ENCODE measurements at places on chromosomes 5 and 9.

- DNase-seq = no peak
These were observed 21.3 kb downstream of the WNK2 start for GRCh38 chr9:93205045-93205768.

GRCh38 chr5:113678924-113679575 is 165.6 kb downstream of the YTHDC2 start:
- no peak for DNase-seq

DNA sequence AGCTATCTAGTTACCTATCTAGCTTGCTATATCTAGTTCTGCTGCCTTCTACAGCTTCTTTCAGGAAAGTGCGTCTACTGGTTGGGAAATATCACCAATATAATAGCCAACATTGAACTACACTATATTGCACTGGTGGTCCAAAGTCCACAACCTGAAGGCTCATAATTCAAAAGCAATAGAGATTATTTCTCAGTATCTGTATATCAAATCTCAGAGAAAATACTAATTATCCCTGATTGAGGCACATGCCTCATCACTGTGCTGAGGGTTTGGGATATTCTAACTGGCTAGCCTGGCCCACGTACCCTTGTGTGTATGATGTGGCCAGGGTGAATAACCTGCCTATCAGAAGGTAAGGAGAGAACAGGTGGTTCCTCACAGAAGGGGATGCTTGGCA is 53.8 kb downstream of the SH3RF2 start:
- DNase-seq = no peak

- DNase-seq = no peak
These were observed 15.6 kb upstream of the BICD2 start for GRCh38 chr9:92780206-92780605.

GRCh38 chr5:127867022-127867783 is 164.0 kb downstream of the CCDC192 start:
- no peak for DNase-seq

GRCh38 chr9:91376239-91376638 is 14.5 kb upstream of the AUH start:
- no peak for DNase-seq

GRCh38 chr9:122320413-122320881 is 50.4 kb upstream of the PTGS1 start:
- no peak for DNase-seq

- no peak for DNase-seq
These were observed 57.1 kb downstream of the FOXD1 start for GRCh38 chr5:73391441-73391881.

- no peak for DNase-seq
These were observed 5.1 kb upstream of the CCNJL start for GRCh38 chr5:160317434-160317833.

DNA sequence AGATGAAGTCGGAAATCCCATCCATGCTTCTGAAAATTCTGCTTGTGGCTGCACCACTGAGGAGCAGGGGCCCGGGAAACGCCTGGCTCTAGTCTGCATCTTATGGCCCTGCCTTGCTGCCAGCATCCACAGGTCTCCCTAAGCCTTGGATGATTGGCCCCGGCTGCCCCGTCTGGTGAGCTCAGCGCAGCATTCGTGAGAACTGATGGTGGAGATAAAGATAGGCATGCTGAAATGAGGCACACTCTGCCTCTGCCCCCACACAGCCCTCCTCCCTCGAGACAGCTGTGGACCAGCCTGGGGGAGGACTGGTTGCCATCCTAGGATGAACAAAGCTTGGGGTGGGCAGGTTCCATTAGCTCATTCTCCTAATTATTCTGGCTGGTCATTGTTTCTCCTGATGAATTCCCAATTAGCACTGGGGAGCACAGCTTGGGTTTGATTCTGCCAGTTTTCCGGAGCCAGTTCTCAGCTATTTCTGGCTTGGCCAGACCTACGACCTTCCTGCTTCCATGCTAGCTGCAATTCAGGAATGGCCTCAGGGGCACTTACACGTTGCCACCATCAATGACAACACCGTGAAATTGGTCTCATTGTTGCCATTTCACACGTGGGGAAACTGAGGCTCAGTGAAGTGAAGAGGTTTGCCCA is 62.8 kb upstream of the CPEB4 start:
- DNase-seq = no peak

- no peak for DNase-seq
These were observed 456.9 kb downstream of the PRELID2 start for GRCh38 chr5:145378226-145378625.

GRCh38 chr9:136576269-136576626 is 30.4 kb upstream of the NOTCH1 start:
- no peak for DNase-seq

- no peak for DNase-seq
These were observed 62.2 kb downstream of the INIP start for GRCh38 chr9:112655668-112656067.

DNA sequence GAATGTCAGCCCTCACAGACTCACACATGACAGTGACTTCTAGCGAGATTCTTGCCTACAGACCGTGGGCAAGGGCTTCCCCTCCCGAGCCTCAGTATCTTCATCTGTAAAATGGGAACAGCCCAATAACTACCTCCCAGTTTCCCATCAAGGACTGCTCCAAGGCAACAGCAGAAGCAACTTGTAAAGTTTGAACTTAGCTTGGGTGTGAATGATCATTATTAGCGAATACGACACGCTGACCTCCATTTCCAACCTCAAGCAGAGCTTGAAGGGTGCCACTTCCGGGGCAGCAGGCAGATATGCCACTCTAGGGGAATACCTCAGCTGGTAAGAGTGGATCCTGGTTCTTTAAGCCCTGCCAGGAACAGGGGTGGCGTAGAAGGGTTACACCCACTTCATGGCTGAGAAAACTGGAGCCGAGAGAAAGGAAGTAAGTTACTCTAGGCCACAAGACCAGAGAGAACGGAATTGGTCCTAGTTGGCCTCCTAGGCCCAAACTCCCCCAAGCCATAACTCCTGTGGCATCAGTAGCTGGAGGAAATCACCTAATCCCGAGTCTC is 2.0 kb downstream of the RNF44 start:
- DNase-seq = no peak

GRCh38 chr5:11355491-11355890 is 548.8 kb downstream of the CTNND2 start:
- no peak for DNase-seq

DNA sequence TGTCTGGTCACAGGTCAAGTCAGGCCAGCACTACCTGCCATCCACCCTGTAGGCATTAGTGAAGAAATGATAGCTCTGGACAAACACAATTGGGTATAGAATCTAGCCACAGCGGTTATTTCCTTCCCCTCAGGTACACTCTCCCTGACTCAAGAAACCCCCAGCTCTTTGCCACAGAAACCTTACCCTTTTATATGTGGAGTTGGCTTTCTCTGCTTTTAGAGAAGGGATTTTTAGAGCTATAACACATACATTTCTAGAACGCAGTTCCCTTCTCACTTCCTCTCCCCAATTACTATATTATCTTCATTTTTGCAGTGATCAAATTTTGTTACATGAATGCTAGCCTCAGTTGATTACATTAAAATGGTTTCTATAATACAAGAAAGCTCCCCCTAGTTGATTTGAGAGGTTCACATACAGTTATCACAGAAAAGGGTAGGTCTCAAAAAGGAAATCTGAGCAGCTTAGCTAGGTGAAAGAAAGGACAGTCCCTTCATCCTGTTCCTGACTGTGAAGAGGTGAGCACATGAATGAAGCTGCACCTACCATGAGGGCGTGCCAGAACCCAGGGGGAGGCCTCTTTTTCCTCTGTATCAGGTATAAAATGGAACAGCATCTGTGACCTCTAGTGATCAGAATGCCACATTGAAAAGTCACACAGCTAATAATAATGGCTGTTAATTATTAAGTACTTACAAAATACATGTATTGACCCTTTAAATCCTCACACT is 425.6 kb downstream of the KIAA0825 start:
- no peak for DNase-seq

- no peak for DNase-seq
These were observed 17.7 kb downstream of the TXNDC8 start for GRCh38 chr9:110319781-110320492.

DNA sequence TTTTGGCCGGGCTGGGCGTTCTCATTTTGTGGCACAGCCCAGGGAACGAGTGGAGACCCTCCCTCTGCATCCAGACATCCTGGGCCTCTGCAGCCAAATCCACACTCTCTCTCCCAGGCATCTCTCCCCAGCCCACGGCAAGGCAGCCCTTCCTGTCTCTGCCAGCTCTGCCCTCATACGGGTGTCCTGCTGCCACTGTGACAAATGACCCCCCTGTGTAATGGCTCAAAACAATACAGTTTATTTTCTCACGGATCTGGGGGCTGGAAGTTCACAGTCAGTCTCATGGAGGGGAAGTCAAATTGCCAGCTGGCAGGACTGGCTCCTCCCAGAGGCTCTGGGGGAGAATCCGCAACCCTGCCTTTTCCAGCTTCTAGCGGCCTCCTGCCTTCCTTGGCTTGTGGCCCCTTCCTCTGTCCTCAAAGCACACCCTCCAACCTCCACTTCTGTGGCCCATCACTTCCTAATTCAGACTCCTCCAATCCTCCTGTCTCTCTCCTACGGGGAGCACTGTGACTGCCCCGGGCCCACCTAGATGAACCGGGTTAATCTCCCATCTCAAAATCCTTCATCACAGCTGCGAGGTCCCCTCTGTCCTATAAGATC is 70.2 kb upstream of the COL5A1 start:
- DNase-seq = no peak

DNA sequence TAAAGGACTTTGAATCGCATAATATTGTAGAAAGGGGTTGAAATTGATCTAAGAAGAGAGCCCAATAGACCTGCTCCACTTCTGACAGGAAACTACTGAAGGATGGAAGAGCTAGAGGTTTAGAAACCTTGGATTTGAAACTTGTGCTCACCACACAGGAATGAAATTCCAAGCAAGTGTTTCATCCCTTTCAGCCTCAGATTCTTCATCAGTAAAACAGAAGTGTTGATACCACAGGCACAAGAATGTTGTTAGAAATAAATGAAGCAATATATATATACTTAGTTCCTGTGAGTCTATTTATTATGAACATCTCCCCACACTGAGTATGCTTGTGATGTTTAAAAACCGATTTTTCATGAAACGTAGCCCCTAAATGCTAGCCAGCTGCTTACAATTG is 43.8 kb downstream of the PRRC1 start:
- DNase-seq = no peak

DNA sequence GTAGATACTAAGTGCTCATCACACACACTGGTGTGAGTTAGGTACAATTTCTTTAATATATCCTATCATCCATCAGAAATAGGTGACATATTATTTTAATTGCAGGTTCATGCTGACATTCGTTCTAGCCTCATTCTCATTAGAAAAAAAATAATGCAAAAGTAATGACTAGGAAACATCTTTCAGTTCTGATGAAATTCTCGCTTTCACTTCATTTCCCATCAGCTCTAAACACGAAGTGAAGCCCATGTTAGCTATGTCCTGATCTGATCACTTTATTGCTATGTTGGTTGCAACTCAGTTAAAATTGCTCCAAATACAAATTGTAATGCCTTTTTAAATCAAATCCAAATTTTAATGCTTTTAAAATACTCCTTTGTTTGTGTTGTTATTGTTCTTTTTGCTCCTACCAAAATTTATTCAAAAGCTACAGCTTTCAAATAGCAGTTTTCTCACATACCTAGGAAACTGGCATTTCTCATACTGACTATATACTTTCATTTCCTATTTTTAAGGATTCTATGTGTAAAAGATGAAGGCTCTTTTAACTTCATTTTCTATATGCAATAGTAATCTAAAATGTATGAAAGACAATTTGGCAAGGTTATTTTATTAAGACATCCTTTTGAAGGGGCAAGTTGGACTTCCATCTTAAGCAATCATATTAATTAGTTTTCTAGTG is 1237.8 kb upstream of the ACO1 start:
- no peak for DNase-seq

DNA sequence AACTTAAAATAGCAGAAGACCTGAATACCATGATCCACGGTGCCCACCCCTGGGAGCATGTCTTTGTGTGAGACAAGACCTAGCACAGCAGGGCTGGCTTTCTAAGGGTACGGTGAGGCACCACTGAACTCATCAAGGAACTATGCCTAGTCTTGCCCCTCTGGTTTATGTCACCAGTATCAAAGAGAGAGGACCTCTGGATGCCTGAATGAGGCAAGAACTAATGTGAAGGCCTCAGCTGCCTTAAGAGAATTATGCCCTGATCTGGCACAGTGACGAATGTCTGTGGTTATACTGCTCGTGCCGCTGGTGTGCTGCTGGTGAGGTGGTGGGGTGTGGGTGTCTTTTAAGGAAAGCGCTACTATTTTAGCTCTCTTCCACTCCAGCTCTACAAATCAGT is 23.0 kb downstream of the NREP start:
- DNase-seq = no peak

DNA sequence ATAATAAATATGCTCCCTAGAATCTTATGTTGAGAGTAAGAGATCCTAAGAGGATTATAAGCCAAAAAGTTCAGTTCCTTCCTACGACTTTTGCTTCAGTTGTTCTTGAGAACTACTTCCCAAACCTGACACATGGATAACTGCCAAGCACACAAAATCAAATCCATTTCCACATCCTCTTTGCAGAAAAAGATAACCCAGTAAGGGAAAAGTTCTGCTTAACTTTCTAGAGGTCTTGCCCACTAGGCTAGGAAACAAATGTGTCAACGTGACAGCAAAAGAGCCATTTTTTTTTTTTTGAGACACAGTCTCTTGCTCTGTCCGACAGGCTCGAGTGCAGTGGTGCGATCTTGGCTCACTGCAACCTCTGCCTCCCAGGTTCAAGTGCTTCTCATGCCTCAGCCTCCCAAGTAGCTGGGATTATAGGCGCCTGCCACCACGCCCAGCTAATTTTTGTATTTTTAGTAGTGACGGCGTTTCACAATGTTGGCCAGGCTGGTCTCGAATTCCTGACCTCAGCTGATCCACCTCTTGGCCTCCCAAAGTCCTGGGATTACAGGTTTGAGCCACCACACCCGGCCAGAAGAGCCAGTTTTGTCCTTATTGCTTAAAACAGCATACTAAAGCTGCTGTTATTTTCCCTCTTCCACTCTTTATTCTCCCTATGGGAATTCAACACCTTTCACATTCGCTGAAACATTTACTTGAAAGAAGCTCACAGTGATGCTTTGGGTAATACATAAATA is 24.2 kb downstream of the CSNK1A1 start:
- no peak for DNase-seq

- DNase-seq = no peak
These were observed 1126.7 kb upstream of the CDH9 start for GRCh38 chr5:28165096-28165495.

GRCh38 chr5:126924331-126925033 is 105.9 kb downstream of the MARCHF3 start:
- DNase-seq = no peak

DNA sequence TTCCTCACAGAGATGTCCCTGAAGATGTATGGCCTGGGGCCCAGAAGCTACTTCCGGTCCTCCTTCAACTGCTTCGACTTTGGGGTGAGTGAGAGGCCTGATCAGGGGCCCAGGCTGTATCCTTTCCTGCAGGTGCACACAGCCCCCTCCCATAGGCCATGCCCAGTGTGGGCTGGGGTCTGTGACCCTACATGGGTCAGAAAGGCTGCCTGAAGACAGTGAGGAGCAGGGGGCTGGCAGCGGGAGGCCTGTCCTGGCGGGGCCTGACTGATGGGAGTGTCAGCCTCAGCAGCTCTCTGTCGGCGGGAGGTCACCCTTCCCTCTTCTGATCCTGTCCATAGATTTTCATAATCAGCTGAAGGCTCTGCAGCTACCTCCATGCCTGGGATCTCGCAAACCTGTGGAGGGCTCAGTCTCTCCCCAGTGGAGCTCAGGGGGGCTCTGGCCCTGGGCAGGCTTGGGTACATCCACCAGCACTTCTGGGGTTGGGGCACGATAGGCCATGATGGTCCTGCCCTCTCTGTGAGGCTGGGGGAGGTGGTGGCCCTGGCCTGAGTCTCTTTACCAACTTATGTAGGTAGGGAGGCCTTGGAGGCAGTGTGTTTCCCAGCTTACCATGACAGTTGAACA is 98.5 kb downstream of the CACNA1B start:
- no peak for DNase-seq

GRCh38 chr9:133942206-133942975 is 49.7 kb downstream of the VAV2 start:
- DNase-seq = no peak
